ENCODE measurements at places on chromosomes 13 and 19.

DNA sequence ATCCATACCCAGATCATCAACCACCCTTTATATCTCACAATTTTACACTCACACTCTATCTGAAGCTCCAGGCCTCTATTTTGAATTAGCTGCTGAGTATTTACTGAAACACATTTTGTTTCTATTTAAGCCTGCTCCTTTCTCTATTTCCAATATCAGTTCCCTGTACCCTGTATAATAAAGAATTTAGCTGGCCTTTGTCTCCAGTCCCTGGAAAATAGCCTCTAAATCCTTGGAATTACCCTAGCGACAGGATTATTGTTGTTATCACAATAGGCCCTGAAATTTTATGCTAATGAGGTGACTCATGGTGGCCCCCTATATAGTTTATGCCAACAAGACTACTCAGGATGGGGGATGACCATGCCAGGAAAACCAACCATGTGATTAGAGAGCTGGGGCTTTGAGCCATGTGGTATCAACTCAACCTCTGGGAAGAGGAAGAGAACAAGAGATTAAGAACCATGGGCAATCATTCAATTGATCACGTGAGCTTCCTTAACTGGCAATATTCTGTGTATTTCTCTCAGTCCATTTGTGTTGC, 72.7 kb downstream of the KATNAL1 start:
- no peak for DNase-seq

GRCh38 chr13:29279356-29280254, 315.9 kb downstream of the SLC7A1 start:
- DNase-seq = no peak

DNA sequence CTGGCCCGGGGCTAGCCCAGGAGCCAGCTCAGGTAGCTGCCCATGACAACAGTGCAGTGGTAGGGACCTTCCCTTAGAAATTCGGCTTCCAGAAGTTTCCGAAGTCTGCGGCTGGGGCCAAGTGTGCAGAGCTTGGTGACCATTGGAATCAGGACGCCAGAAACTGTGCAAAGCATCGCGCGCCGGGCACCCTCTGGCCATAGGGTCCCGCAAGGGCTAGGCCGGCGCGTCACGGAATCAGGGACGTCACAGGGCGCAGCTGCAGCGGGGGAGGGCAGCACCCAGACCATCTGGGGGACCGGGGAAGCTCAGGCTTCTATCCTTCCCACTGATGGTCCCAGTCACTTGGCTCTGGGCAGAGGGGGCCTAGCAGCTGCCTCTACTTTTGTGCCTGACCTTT, 219.1 kb downstream of the MTUS2 start:
- DNase-seq = no peak

- no peak for DNase-seq
These were observed 30.0 kb upstream of the ATP12A start for GRCh38 chr13:24650161-24650560.

DNA sequence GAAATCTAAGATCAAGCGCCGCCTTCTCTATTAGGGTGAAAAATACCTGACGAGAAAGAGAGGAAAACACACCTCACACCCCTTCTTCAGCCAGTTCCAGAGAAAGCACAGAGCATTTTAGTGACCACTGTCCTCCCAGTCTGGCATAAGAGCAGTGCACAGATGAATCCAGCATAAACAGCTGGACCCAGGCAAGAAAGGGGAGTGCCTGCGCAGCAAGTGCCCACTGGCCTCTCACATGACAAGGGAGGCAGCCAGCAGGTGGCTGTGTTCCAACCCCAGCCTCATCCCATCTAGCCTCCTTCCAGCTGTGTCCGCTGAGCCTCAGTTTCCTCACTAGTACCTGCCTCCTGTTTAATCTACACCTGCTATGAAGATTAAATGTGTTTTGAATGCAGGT, 8.0 kb downstream of the MED26 start:
- DNase-seq = no peak

- DNase-seq = no peak
These were observed 3.6 kb downstream of the CD37 start for GRCh38 chr19:49338691-49339300.

GRCh38 chr19:3186160-3186688, 494 bp downstream of the NCLN start:
- DNase-seq = no peak

- DNase-seq = no peak
These were observed at the start of gene TEKTIP1 for GRCh38 chr19:3538965-3539755. Gene TEKTIP1, plus strand, starts transcription at chr19:3539174. Its CDS starts 4 bp downstream, at chr19:3539178.

DNA sequence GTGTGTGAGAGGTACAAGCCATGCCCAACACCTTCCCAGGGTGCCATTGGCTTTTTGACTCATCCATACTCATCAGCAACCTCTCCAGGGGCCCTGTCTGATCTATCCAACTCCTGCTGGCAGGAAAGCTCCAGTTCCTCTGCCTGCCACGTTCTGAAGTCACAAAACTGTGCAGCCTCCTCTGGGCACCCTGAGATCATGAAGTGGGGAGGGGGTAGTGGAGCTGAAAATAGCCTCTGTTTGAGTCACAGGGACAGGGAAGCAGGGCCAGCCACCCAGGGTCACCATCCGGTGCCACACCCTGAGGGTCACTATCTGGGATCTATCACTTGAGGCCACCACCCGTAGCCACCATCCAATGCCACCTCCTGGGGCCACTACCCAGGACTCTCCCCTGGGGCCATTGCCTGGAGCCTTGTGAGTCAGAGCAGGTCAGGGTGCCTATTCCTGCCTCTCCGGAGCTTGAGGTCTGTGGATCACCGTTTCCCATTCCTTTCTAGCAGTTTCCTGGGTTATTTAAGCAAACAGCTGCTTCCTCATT, 172.1 kb downstream of the NUFIP1 start:
- no peak for DNase-seq

DNA sequence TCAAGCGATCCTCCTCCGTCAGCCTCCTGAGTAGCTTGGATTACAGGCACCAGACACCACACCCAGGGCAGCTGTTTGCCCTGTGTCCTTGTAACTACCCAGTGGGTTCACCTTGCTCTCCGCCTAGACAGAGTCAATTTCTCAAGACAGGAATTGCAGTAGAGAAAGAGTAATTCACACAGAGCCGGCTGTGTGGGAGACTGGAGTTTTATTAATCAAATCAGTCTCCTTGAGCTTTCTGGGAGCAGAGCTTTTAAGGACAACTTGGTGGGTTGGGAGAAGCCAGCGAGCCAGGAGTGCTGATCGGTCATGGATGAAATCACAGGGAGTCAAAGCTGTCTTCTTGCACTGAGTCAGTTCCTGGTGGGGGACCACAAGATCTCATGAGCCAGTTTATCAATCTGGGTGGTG, 20.6 kb upstream of the ADGRE1 start:
- no peak for DNase-seq

DNA sequence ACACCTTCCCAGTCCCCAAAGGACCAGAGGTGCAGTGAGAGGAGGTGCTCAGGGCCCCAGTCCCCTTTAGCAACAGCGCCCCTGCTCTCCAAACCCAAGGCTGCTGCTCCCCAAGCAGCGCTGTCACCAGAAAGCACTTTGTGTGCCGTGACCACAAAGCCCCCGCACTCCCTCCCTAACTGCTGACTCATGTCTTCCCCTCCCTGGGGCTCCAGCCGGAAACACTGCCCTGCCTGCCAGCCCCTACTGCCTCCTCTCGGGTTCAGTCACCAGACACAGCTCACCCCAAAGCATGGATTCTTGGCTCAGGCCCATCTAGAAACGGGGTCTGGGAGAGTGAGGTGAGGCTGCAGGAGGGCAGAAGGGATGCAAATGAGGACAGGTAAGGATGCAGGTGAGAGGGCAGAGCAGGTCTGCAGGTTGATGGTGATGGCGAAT, 4.9 kb upstream of the TNFSF14 start:
- peak; percentile 71 for DNase-seq

GRCh38 chr13:39058040-39058439, 19.8 kb downstream of the NHLRC3 start:
- DNase-seq = no peak

DNA sequence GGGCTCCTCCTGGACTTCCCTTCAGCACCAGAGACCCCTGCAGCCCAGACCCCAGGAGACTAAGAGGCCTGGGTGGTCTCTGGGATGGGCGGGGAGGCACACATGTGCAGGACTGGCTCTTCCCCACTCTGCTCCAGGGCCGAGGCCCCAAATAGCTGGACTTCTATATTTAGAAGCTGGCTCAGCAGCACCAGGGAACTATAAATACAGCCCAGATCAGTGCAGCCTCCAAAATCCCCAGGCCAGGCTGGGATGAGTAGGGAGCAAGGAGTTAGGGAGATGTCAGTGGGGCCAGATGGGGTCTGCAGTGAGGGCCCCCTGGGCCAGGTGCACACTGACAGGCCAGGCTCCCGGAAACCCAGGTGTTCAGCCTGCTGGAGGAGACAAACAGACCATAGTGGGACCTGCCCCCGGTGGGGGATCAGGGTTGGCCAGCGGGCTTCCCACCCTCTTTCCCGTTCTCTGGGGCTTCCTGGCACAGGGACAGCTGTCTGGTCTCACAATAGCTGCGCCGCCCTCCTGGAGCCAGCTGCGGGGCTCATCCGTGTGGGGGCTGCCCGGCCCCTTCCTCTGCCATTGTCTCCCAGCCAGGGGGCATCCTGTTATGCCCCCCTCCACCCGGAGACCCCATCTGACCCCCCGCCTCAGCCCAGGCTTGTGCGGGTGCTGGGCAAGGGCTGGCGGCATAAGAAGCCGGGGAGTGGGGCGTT, 5.5 kb upstream of the ADGRE5 start:
- DNase-seq = no peak

DNA sequence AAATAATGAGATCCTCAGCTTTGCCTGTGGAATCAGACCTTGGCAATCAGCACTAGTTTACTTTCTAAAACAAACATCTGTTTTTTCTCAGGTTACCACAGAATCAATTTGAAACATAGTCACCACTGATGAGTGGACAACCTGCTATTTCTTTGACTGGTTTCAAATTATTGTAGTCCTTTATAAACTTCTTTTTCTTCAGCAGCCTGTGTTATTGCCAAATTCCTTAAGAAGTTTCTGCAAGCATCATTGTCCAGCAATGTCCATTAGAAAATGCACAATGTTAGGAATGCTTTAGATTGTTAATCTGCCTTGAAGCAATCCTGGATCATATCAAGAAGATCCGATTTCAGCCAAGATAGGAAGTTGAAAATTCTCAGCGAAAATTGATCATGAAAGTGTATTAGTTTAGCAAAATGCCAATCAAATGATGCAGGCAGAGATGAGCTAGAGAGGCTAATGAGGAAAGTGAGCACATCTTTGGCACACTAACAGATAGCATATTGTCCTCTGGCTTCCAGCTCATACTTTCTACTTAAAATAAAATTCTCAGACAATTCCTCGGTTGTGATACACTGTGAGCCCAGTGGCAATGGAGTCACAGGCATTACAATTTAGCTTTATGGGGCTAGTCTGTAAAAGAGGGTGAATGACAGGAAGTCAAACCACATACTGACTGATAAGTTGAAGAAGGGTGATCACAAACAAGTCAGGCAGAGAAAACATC, 270.6 kb downstream of the SLITRK6 start:
- no peak for DNase-seq

GRCh38 chr19:33156334-33156733, 24.4 kb downstream of the WDR88 start:
- no peak for DNase-seq

- DNase-seq = no peak
These were observed 173.6 kb downstream of the NUFIP1 start for GRCh38 chr13:44815623-44816022.

- no peak for DNase-seq
These were observed 935.9 kb downstream of the EFNB2 start for GRCh38 chr13:105599477-105600037.

DNA sequence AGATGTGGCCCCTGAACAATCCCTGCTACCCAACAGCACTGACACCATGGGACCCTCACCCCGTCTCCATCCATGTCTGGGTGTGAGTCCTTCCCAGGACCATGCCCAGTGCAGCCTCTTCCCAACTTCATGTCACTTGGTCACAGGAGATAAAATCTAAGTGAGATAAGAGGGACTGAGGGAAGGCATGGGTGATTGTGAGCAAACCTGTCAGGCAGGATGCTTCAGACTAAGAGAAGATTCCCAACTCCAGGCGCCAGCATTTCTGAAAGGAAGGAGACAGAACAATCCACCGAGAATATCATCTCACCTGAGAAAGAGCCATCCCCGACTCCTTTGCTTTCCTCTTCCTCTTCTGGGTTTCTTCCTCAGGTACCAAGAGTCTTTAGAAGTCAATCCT, 7.5 kb downstream of the ZNF320 start:
- no peak for DNase-seq

DNA sequence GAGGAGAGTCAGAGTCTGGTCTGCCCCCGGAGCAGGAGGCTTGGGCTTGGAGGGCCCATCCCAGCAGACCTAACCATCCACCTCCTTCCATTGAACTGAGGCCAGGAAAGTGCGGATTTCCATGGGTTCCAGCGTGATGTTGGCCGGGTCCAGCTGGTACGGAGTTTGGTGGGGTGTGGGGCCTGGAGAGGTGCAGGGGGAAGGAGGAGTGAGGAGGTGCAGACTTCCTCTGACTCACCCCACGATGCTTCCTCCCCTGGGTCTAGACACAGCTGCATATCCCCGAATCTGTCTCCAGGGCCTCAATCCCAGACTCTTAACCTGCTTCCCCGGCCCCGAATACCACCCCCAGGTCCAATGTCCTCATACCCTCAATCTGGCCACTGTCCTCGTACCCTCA, 20.0 kb downstream of the MAN2B1 start:
- no peak for DNase-seq

- DNase-seq = no peak
These were observed 2275.0 kb upstream of the PCDH20 start for GRCh38 chr13:63690672-63691071.

DNA sequence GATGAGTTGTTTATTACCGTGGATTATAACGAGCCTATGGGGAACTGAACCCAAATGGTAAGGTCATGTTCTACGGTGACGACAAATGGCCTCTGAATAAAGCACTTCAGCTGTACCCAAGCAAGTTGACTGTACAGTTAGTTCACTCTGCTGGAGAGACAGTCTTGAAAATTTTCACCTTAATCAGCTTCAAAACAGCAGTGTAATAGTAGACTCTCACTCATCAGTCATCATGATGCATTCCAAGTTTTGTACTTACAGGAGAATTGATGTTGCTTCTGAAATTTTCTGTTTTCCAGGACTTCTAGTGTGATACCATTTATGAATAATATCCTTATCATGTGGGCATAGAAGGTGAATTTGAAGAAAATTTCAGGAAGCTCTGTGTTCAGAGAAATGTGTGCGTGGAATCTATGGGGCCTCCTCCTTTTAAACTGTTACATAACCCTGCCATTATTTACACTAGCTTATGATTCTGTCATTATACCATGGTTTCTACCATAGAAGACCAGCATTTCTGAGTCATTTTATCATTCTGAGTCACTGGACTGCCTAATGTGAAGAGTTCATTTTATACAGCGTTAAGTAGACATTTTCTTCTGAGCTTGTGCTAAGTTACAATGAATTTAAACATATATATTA, 96.9 kb downstream of the WDFY2 start:
- no peak for DNase-seq

GRCh38 chr13:110044551-110045111, 258.2 kb upstream of the IRS2 start:
- DNase-seq = no peak

GRCh38 chr13:40619479-40619814, 47.0 kb downstream of the FOXO1 start:
- DNase-seq = no peak
